ENCODE measurements at places on chromosomes 13 and 19.

DNA sequence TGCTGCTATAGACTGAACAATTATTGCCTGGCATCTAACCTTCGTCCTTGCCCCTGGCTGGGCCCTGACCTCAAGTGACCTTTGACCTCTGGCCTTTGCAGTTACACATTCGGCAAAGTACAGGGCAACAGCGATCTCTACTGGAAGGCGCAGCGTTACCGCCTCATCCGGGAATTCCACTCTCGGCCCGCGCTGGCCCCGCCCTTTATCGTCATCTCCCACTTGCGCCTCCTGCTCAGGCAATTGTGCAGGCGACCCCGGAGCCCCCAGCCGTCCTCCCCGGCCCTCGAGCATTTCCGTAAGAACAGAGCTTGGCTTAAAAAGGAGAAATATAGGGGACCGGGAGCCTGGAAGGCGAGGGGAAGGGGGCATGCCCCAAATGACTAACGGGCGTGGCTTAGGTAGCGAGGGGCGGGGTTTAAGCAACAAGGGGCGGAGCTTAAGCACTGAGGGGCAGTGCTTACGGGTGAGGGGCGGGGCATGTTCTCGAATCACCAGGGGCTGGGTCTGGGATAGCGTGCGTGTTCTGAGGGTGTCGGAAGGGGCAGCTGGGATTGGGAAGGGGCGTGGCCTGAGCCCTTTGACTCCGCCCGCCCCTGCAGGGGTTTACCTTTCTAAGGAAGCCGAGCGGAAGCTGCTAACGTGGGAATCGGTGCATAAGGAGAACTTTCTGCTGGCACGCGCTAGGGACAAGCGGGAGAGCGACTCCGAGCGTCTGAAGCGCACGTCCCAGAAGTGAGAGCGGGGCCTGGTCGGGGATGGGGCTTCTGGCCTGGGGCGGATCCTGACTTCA, 52.7 kb downstream of the TRPM4 start:
- no peak for DNase-seq

GRCh38 chr13:74026753-74027152, 107.5 kb downstream of the KLF12 start:
- DNase-seq, result no peak

GRCh38 chr19:35228177-35228930, at the start of gene FAM187B:
Gene FAM187B, minus strand, starts transcription at chr19:35228739. Its CDS starts 59 bp downstream, at chr19:35228680.
- DNase-seq, result no peak

DNA sequence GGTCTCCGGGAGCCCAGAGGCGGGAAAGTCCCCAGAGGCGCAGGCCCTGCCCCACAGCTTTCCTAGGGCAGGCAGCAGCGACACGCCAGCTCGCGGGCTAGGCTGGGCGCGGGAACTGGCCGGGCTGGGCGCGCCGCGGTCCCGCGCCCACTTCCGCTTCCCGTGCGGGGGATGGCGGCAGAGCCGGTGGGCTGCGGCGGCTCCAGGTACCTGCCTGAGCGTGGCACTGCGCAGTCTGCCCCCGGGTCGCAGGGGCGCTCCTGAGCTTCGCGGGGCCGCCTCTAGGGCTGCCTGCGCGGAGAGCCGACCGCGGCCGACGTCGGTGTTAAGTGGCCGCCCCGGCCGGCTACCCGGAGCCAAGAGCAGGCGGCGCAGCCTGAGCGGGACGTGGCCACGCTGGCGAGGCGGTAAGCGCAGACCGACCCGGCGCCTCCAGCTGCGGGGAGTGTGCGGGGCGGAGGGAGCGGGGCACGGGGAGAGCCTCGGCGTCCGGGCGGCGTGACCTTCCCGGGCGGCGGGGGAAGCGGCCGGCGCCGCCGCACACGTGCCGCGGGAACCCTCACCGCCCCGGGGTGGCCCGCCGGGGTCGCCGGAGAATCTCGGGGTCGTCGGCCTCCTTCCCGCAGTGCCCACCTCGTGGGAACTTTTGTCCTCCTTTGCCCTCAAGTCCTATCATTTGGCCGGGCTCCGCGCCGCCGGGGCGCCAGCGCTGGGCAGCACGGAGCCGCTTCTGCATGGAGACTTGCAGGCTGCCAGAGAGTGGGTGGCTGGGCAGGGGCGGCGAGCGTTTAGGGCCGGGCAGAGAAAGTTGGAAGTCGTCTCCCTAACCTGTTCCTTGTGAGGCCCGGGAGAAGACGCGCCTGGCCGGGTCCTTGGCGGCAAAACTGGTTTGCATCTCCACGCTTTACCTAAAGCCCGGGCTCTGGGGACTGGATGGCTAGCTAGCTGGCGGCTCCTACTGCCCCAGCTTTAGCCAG, 31.4 kb upstream of the MPHOSPH8 start:
- no peak for DNase-seq

DNA sequence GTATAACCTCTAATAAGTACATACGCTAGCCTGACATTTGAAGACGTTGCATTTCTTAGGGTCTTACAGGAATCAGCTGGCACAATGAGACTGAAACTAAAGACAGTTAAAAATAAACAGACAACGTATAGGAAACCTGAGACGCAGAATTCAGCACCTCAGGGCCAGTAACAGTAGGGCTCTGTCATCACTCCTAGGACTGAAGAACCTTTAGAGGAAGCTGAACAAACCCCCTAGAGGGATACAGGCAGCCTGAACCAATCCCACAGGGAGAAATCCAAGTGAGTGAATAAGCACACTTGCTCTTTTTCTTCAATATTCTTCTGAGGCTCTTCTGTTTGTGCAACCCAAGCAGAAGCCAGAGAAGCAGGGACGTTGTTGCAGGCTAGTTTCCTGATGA, 53.9 kb upstream of the KLHL1 start:
- DNase-seq, result no peak

DNA sequence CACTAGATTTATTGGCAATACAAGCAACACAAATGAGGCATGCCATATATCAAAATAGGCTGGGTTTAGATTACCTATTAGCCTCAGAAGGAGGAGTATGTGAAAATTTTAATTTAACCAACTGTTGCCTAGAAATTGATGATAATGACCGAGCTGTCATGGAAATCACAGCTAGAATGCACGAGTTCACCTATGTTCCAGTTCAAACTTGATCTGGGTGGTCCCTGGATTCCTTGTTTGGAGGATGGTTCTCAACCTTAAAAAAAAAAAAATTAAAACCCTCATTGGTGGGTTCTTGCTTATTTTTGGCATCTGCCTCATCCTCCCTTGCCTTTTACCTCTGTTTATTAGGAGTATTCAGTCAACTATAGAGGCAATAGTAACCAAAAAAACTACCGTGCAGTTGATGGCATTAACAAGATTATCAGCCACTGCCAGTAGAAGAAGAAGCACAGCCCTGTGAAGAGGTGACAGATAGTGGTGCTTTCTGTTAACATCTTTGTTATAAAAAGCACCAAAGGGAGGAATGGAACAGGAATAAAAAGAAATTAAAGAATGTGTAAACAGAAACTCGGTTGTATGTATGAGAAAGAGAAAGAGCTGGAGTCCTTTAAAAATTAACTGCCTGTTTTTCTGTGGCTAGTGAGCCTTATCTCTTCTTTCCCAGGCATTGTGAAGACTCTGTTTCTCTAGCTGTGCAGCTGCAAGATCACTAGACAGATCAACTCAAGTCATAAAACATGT, 106.4 kb downstream of the ZNF429 start:
- no peak for DNase-seq

Data from NCI-H446 (cell line).